ENCODE measurements at places on chromosomes 6 and 20. TPM values are rescaled to one million over a fixed set of nuclear protein-coding genes. Genes with fewer than 3 reads are reported as not detected.

SLC12A5 gene
- total RNA-seq, result not detected

VSX1 gene
- not detected for total RNA-seq

IRF4 gene
- total RNA-seq, result 5.0 TPM

ZNF831 gene
- total RNA-seq, result 0.15 TPM

DEFB124 gene
- not detected for total RNA-seq

RAB44 gene
- total RNA-seq, result 0.42 TPM

PRDM1 gene
- 16.6 TPM for total RNA-seq

LGSN gene
- 0.08 TPM for total RNA-seq

MTG2 gene
- total RNA-seq, result 26.3 TPM

All from left colon (tissue), 2 donors.